ENCODE measurements at places on chromosomes 5 and 9.

DNA sequence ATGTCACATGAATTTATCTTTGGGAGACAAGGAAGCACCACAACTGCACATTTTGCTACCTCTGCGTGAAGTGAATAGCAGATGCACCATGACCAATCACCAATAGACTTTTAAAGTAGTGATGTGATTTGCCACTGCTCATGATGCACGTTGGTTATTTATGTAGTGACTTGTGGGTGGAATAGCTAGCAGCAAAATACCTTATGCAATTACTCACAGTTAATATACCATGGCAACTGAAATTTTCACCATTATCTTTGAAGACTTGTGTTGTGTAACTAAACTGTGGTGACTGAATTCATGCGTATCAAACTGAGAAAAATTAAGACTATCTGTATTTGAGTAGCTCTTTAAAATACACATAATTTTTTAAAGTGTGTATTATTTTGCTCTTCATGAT, 46.2 kb upstream of the TUSC1 start:
- peak; percentile 76 for DNase-seq

- no peak for DNase-seq
Measured at GRCh38 chr9:97830884-97831829, 21.9 kb upstream of the FOXE1 start.

DNA sequence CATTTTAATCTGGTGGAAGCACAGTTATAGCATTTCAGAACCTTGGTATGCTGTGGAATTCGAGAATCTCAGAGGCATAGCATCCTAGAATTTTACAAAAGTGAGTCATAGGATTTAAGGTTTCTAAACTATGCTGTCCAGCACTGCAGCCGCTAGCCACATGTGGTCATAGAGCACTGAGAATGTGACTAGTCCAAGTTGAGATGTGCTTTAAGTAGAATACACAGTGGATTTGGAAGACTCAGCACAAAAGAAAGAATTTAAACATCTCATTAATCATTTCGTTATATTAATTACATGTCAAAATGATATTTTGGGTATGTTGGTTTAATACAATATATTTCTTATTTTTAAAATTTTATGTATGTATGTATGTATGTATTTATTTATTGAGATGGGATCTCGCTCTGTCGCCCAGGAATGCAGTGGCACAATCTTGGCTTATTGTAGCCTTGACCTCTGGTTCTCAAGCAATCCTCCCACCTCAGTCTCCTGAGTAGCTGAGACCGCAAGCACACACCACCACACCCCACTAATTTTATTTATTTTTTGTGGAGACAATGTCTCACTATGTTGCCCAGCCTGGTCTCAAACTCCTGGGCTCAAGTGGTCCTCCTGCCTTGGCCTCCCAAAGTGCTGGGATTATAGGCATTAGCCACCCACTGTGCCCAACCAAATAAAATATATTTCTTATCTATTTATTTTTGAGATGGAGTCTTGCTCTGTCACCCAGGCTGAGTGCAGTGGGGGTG, 20.4 kb upstream of the RPS14 start:
- DNase-seq = peak; percentile 99

- DNase-seq = no peak
Measured at GRCh38 chr9:2709645-2710101, 7.6 kb upstream of the KCNV2 start.

Data from EH (cell line).